ENCODE measurements at places on chromosomes 6 and 20.

DNA sequence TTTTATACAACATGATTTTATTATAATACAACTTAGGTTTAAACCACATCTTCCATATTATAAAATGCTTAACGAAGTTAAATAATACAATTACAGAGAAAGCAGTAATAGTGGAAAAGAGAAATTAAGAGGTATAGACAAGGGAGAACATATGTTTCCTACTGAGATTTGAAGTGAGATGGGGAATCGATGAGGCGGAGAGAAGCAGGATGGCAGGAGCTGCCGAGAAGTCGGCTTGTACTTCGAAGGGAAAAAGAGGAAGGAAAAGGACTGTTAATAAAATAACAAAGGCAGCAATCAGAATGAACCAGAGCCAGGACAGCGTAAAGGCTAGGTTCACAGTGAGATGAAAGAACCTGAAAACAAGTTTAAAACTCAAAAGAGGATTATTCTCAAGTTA, 15.4 kb downstream of the FBXL4 start:
- DNase-seq: no peak

GRCh38 chr20:50730765-50731054, 670 bp upstream of the PARD6B start:
- DNase-seq: no peak

DNA sequence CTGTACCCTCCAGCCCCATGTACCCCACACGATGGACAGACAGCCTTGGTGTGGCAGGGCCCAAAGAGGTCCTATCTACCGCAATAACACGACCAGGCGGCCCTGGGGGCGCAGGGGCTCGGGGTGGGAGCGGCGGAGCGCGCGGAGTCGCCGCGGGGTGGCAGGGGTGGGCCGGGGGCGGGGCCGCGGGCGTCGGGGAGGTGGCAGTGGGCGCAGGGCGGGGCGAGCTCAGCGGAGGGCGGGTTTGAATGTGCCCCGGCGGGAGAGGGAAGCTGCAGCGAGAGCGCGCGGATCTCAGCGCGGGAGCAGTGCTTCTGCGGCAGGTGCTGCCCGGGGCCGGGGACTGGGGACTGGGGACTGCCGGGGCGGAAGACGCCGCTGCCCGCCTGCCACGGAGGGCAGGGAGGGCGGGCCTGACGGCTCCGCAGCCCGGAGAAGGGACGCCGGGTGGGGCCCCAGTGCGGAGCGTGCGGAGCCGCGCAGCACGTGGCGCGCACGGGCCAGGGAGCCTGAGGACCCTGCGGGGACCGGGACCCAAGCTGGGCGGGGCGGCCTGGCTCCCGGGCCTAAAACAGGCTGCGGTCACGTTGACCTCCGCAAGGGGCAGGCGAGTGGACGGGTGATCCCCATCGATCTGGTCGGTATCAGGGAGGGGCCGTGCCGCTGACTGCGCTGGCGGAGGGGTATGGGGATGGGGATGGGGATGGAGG, at the start of gene SLC29A1:
SLC29A1 (plus strand) TSS at position 277 of the 710 bp plus-strand sequence. CDS start 3,719 bp downstream, outside the sequence.
- DNase-seq: peak; percentile 51

GRCh38 chr6:131130554-131130940, 4.7 kb upstream of the AKAP7 start:
- no peak for DNase-seq

GRCh38 chr6:133099573-133099972, 141.6 kb upstream of the EYA4 start:
- no peak for DNase-seq

- DNase-seq: no peak
These were observed 5.8 kb downstream of the STX7 start for GRCh38 chr6:132506869-132507808.
